ENCODE measurements at places on chromosomes 5 and 9. TPM values are rescaled to one million over a fixed set of nuclear protein-coding genes. Genes with fewer than 3 reads are reported as not detected.
A peak's percentile ranks its signal among the peaks of the same experiment; 100 is the strongest.

DNA sequence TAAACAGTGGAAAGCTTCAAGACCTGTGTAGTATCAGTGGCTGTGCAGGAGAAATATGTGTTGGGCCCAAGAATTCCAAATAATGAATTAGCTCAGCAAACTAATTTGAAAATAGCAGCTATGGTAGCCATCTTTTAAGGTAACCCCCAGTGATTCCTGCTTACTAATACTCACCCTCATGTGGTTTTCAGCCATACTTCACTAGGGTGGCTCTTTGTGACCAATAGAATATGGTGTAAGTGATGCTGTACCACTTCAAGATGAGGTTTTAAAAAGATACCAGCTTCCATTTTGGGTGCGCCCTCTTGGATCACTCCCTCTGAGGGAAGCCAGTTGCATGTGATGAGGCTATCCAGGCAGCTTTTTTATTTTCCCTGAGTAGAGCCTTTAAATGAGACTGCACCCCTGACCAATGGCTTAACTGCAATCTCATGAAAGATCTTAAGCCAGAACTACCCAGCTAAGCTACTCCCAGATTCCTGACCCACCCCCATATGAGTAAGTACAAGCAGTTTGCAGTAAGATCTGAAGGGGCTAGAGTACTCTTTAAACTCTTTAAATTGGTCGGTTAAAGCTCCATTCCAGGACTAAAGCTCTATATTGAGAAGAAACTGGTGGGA, 58.3 kb downstream of the UHRF2 start:
- DNase-seq = no peak

CDHR2 gene
- 0.10 TPM for polyA plus RNA-seq

- peak; percentile 24 for DNase-seq
Observed at GRCh38 chr5:43967165-43967564, 364.2 kb downstream of the NNT start.

GRCh38 chr5:107812570-107813141, 141.9 kb upstream of the EFNA5 start:
- DNase-seq = no peak

GRCh38 chr9:115155037-115155436, 37.1 kb upstream of the TNC start:
- no peak for DNase-seq

DNA sequence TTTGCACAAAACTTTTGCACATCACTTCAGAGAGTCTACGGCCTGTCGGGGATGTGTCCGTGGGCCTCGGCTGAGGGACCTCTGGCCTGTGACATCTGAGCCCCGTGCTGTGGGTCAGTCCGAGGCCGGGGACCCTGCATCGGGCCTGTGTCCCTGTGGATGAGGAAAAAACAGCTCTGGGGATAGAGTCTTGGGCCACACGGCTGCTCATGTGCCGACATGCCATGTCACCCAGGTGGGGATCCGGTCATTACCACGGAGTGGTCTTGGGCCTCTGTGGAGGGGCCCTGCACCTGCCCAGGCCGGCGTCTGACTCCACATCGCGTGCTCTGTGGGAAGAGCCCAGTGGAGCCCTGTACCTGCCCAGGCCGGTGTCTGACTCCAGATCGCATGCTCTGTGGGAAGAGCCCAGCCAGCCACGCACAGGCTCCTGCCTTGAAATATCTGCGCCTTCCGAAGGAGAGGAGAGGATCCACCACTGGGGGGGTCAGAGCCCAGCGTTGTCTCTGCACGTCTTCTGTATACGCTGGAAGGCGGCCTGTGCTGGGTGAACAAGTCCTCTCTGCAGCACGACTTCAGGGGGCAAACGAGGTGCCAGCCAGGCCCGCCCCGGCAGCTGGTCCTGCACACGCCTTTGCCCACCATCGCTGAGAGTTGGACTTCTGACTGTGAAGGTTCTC, 27.5 kb upstream of the IRX4 start:
- DNase-seq = no peak

GRCh38 chr5:169416583-169417196, 115.8 kb upstream of the SLIT3 start:
- DNase-seq = no peak

GRCh38 chr5:58299256-58299655, 160.6 kb downstream of the PLK2 start:
- no peak for DNase-seq

DNA sequence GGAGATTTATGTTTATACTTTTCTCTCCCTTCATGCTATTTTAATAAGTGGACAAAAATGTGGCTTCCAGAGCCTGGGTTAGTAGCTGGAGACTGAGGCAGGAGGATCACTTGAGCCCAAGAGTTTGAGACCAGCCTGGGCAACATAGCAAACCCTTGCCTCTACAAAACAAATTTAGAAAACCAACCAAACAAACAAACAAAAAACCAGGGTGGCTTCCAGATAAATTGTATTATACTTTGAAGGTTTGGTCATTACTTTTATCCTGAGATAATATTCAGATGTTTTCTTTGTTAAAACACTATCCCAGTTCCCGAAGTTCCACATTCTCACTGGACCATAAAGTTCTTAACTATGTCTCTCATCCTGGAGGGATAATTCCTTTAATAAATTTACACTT, 46.0 kb downstream of the ALDH1A1 start:
- no peak for DNase-seq

- no peak for DNase-seq
Observed at GRCh38 chr5:135038813-135039270, 4.8 kb upstream of the PITX1 start.

FBP1 gene
- polyA plus RNA-seq = 259 TPM

C9orf50 gene
- not detected for polyA plus RNA-seq

GRCh38 chr9:2725126-2725525, 7.8 kb downstream of the KCNV2 start:
- DNase-seq = no peak

GRIN1 gene
- 0.18 TPM for polyA plus RNA-seq

GRCh38 chr9:131986576-131986975, 93.1 kb downstream of the MED27 start:
- no peak for DNase-seq

PRDM9 gene
- not detected for polyA plus RNA-seq

LIX1 gene
- not detected for polyA plus RNA-seq
